GM04503 (cell line): ENCODE measurements at places on chromosomes 11 and 22.

DNA sequence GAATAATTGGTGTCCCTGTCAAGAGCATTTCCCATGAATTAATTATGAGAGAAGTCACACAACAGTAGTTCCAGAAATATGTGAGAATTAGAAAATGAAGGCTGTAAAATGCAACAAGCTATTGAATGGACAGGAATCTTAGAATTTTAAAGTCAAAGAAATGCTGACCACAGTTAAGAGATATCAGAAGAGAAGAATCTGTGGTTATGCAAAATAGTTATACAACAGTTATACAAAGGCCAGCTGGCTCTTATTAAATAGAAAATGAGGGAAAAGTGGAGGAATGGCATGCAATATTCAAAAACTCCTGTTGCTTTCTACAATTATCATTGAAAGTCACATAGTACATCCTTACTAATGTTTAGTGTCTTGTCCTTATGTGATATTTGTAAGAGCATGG, 27.4 kb downstream of the CASP12 start:
- DNase-seq, result no peak

GRCh38 chr11:47052165-47052564, 115.6 kb downstream of the CSTPP1 start:
- DNase-seq, result no peak

- no peak for DNase-seq
Observed at GRCh38 chr11:121763526-121763925, 310.8 kb upstream of the SORL1-AS1 start.

DNA sequence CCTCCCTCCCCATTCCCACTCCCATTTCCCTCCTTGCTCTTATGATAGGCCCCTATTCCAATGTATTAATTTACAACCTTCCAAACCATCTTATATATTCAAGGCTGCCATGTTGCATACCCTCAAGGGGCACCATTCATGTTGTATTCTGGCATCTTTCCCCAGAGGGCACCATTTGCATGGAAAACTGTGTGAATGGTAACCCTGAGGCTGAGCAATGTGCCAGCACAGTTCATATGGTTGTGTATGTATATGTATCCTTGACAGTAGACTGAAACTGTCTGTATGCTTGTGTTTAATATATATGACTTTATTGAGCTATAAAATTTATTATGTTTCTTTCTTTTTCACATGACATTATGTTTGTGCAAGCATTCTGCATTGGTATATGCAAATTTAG, 7.3 kb downstream of the RASSF10 start:
- no peak for DNase-seq

- DNase-seq, result no peak
Observed at GRCh38 chr22:29106839-29107238, 34.0 kb downstream of the KREMEN1 start.

GRCh38 chr22:46149512-46150033, 753 bp upstream of the PPARA start:
- no peak for DNase-seq

DNA sequence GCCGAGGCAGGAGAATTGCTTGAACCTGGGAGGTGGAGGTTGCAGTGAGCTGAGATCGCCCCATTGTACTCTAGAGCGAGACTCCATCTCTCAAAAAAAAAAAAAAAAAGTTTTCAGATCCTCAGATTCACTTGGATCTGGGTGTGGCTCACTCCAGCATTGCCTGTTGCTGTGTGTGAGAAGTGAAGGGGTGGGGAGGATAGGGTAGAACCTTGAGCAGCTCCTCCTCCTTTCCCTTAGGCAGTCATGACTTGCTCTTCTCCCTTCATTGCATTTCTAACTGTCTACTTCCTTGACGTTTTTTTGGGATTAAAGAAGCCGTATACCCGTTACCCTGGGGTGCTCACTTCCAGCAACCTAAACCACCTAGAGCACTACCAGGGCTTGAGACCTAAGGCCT, 63.1 kb upstream of the YWHAH start:
- no peak for DNase-seq

GRCh38 chr11:45751430-45751829, 53.5 kb upstream of the SLC35C1 start:
- no peak for DNase-seq

DNA sequence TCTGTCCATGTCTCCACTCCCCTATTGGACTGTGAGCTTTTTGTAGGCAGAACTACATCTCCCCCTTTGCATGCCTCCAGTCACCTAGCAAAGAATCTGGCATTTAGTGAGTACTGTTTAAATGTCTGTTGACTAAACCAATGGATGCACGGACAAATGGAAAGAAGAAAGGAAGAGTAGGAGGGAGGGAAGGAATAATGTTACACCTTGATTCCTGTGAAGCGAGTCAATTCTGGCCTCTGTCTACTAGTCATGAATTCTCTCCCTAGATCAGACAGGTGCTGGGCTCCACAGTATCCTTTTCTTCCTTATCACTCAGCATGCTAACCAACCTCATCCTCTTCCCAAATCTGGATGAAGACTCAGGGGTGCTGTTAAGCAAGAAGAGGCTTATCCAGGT, 33.6 kb downstream of the GALNT18 start:
- DNase-seq, result no peak

DNA sequence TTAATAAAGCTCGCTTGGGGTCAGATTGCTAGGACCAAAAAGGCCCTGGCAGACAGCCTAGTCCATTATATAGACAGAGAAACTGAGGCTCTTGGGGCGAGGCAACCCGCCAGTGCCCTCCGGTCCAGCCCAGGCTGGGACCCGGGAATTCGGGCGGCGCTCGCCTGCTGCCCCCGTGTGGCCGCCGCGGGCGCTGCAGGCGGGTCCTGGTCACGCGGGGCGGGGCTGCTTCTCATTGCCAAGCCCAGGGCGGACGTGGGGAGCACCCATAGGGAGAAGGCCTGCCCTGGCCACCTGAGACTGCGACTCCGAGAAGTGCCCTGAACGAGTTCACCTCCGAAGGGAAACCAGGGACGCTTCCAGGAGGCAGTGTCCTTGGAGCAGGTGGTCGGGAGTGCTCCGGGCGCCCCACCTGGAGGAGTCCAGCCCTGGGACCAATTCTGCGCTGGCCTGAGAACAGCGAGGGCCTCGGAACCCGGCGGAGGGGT, 36.0 kb upstream of the CSNK1E start:
- no peak for DNase-seq

- DNase-seq, result no peak
Observed at GRCh38 chr22:41833369-41834004, 582 bp downstream of the SREBF2 start.

- no peak for DNase-seq
Observed at GRCh38 chr11:130213143-130213978, 53.8 kb downstream of the ST14 start.

- DNase-seq, result no peak
Observed at GRCh38 chr11:105840391-105840790, 181.6 kb downstream of the MSANTD4 start.

- no peak for DNase-seq
Observed at GRCh38 chr11:26070714-26071380, 261.1 kb upstream of the ANO3 start.

DNA sequence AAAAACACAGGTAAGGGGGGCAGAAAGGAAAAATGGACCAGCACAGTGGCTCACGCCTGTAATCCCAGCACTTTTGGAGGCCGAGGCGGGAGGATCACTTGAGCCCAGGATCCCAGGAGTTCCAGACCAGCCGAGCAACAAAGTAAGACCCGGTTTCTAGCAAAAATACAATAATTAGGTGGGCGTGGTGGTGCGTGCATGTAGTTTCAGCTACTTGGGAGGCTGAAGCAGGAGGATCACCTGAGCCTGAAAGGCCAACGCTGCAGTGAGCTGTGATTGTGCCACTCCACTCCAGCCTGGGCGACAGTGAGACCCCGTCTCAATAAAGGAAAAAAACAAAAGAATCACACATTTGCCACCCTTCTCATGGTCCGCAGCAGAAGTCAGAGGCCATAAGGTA, 519.4 kb downstream of the BRD1 start:
- no peak for DNase-seq

DNA sequence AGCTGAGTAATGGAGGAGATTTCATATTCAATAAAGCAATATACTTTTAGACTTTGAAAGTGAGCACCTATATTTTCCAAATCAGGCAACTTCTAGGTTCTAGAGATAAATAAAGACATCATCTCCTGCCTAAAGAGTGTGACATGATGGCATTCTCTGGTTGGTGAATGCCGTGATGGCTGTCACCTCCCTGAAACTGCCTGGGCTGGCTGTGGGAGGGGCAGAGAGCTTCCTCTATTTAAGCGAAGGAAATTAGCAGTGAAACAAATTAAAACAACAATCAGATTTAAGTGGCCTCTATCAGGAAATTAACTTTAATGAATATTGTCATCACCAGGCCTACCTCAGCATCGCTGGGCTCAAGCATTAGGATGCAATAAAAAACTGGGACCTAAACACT, 113.9 kb downstream of the ARL14EP start:
- no peak for DNase-seq

GRCh38 chr22:35674335-35674734, 26.1 kb downstream of the APOL6 start:
- no peak for DNase-seq
